ENCODE measurements at places on chromosomes 11 and 22. TPM values are rescaled to one million over a fixed set of nuclear protein-coding genes. Genes with fewer than 3 reads are reported as not detected.

The CHST1 gene
- 90.7 TPM for total RNA-seq

The CABP4 gene
- 3.9 TPM for total RNA-seq

The GGT5 gene
- 21.3 TPM for total RNA-seq

The GP1BB gene
- 2.3 TPM for total RNA-seq

The CCDC15 gene
- 1.6 TPM for total RNA-seq

The FREY1 gene
- total RNA-seq = 2.6 TPM

The ST14 gene
- not detected for total RNA-seq

The SCN4B gene
- under 0.01 TPM for total RNA-seq

The SLC35C1 gene
- 13.0 TPM for total RNA-seq

The SOX6 gene
- 0.67 TPM for total RNA-seq

The ADAMTS8 gene
- not detected for total RNA-seq

The CEP126 gene
- 4.2 TPM for total RNA-seq

The TSSK2 gene
- total RNA-seq = not detected

The ANGPTL5 gene
- 0.19 TPM for total RNA-seq

The VWCE gene
- 4.6 TPM for total RNA-seq

The BCO2 gene
- total RNA-seq = 1.1 TPM

The OR5L2 gene
- not detected for total RNA-seq

The SRPRA gene
- 96.0 TPM for total RNA-seq

The NOX4 gene
- total RNA-seq = 67.6 TPM

The HBB gene
- not detected for total RNA-seq

The SCARF2 gene
- 11.0 TPM for total RNA-seq

The SLC22A6 gene
- total RNA-seq = not detected

The LIF gene
- 0.19 TPM for total RNA-seq

The CCDC188 gene
- total RNA-seq = 8.6 TPM

The FAT3 gene
- total RNA-seq = 0.33 TPM

The CCDC81 gene
- 0.96 TPM for total RNA-seq

The NUP98 gene
- total RNA-seq = 145 TPM

The RPS6KB2 gene
- total RNA-seq = 44.4 TPM

The SEC14L6 gene
- total RNA-seq = 0.19 TPM

The GLYAT gene
- not detected for total RNA-seq

The LAMTOR1 gene
- total RNA-seq = 116 TPM

The PRDM11 gene
- total RNA-seq = 9.6 TPM

The ACER3 gene
- total RNA-seq = 20.3 TPM

The ANO3 gene
- not detected for total RNA-seq

The APOC3 gene
- total RNA-seq = not detected

The MUC6 gene
- total RNA-seq = not detected

The NRXN2 gene
- not detected for total RNA-seq

The UBQLNL gene
- 0.10 TPM for total RNA-seq
